Activated naive CD8-positive, alpha-beta T cell treated with anti-CD3 and anti-CD28 coated beads, Interleukin-2, amount 50 U/mL, for 16 hours (primary cell): ENCODE measurements at places on chromosomes 7 and 10.

GRCh38 chr7:29970158-29970557 is 19.4 kb downstream of the SCRN1 start:
- DNase-seq, result no peak

- no peak for DNase-seq
Measured at GRCh38 chr10:11015446-11015934, 2.2 kb upstream of the CELF2 start.

GRCh38 chr10:53990799-53991238 is 810.2 kb downstream of the PCDH15 start:
- DNase-seq, result no peak

GRCh38 chr7:159096736-159097581 is 47.7 kb downstream of the VIPR2 start:
- DNase-seq, result no peak

- DNase-seq, result no peak
Measured at GRCh38 chr7:99504281-99504602, 220 bp upstream of the ZKSCAN5 start.

GRCh38 chr7:36855330-36855729 is 131.0 kb upstream of the AOAH start:
- no peak for DNase-seq

GRCh38 chr10:1571587-1572237 is 165.6 kb downstream of the ADARB2 start:
- DNase-seq, result no peak

GRCh38 chr7:131110297-131111080 is 217.2 kb upstream of the MKLN1 start:
- no peak for DNase-seq

DNA sequence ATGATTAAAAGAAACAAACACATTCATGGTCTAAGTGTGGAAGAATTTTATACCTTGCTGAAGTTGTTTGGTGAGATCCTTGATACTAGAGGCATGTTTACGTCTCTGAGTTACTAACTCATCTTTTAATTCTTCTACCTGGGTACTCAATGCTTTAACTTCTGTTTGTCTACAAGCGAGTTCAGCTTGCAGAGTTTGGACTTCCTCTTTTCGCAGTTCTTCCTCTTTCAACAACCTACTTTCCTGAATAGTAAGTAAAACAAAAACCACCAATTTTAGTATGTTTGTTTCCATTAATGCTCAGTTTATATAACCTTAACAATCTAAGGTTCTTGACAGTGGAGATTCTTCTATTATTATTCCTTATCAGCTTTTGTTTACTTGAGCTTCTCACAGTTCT is 42.9 kb downstream of the CCDC186 start:
- no peak for DNase-seq

DNA sequence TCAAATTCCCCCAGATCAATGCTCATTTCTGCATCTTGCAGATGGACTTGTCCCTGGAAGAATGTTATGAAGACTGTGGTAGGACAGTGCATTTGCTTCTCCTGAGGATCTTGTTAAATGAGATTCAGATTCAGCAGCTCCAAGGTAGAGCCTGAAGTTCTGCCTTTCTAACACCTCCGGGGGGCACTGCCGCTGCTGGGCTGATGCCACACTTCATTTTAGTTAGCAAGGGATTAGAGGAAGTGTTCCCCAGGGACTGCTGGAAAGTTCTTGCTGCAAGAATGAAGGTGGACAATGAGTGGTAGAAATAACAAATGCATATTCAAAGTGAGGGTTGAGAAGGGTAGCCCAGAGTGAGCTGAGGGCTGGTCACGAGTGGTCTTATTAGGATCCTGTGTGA is 434.3 kb upstream of the AKR1E2 start:
- DNase-seq, result no peak

GRCh38 chr7:51732116-51732515 is 415.5 kb upstream of the COBL start:
- no peak for DNase-seq

GRCh38 chr7:118079369-118079768 is 104.6 kb upstream of the LSM8 start:
- DNase-seq, result no peak

GRCh38 chr7:128053023-128053422 is 21.8 kb upstream of the LRRC4 start:
- no peak for DNase-seq

- no peak for DNase-seq
Measured at GRCh38 chr7:33643530-33643929, 261.8 kb upstream of the BMPER start.

GRCh38 chr10:103763374-103764202 is 91.8 kb downstream of the SH3PXD2A start:
- DNase-seq, result no peak

- DNase-seq, result no peak
Measured at GRCh38 chr7:98168904-98169621, 42.2 kb upstream of the BHLHA15 start.

GRCh38 chr10:116891208-116891607 is 41.9 kb downstream of the ENO4 start:
- no peak for DNase-seq

- DNase-seq, result no peak
Measured at GRCh38 chr10:42865716-42866114, 83.1 kb downstream of the BMS1 start.

DNA sequence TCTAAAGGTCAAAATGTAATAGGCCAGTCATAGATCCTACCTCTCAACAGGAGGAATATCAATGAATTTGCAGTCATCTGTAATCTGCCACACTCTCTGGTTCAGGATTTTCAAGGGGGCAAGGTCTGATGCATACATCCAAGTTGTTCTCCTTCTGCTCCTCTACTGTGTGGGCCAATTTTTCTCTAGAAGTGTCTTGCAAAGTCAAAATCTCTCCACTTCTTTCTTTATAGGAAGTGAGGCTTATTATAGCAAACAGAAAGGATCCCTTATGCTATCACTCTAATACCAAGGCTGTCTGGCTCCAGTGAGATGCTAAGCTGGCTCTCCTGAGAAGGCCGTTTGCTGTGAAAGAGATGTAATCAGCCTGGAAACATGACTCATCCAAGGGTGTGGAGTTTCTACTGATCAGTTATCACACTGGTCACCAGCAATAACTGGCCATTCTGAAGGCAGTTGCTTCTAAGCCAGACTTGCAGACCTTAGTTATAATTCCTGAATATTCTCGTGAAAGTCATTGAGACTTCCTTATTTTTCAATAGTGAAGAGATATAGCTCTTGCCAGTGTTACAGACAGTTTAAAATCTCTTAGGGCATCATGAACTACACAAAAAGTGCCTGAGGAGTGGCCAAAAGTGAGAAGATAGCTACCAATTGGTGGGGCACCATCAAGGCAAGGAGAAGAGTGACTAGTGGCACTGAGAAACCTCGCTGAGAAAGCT is 43.2 kb upstream of the LRGUK start:
- DNase-seq, result no peak

DNA sequence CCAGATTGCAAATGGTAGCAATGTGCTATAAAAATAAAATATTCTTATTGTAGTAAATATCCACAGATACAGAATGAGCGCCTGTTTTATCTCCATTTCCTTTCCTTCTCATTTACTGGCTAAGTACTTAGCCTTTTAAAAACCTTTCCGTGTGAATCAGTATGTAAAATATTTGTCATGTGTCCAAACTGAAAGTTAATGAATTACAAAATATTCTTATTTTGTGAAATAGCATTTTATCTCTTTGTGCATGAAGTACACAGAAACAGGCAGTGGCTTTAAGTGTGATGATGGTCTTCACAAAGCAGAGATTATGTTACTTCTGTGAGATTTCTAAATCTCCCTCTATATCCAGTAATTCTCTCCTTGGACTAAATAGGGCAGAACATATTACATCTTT is 56.7 kb upstream of the KIAA1217 start:
- no peak for DNase-seq

DNA sequence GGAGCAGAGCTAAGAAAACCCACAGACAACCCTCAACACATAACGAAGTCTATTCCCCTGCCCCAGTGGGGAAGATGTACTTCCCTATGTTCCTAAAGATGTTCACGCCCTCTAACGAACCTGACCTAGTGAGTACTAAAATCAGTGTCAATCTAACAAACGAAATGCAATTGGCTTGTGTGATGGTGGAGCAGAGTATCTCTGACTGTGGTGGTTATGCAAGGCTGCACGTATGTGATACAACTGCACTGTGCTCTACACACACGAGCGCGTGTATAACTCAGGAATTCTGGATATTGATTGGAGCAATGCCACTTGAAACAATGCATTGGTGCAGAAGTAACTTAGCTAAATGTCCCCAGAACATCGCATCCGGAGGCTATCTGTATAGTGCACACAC is 1.3 kb downstream of the ANKRD16 start:
- DNase-seq, result no peak

DNA sequence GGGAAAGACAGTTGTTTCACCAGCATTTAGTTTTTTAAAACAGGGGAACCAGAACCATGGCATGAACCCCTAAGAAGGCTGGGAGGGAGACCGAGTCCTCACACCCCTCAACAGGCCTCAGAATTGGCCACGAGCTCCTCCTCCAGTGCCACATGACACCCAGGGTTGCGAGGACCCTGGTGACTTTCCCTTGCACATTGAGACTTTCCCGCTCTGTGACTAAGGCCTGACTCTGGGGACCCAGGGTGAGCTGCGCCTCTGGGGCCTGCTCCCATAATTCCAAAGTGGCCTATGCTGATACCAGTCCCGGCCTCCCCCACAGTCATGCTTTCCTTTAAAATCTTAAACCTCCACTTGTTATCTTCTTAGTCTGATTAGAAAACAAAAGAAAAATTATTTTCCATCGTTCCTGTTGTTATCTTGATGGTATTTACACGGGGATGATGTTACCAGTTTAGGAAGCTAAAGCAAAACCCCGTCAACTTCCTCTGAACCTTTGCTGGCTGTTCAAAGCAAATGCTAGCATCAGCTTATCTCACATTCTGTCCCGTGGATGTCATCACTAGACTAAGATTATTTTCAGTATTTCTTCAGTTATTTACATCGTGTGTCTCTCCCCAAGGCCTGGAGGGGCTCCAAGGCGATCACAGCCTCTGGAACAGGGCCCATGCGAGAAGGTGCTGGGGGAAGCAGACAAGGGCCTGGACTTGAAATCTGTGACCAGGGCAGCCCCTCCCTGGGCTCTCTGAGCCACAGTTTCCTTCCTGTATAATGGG is 42.1 kb downstream of the FAM53B start:
- DNase-seq, result no peak

- DNase-seq, result no peak
Measured at GRCh38 chr7:121328508-121329190, at the start of gene WNT16. Gene WNT16, plus strand, starts transcription at chr7:121329000. Its CDS starts 293 bp downstream, at chr7:121329293.

DNA sequence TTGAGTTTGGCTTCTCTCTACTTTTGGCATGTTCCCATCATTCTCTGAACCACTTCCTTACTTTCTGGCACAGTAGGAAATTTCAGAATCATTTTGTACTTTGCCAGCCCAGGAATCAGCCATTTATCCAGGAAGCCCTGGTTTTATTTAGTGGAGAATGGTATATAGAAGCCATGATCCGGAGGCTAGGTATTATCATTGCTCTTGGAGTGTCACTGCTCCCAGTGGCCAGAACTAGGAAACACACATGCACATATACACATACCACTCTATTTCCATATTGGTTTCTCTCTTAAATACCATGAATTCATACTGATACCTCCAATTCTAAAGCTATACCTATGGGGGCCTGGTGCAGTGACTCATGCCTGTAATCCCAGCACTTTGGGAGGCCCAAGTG is 36.3 kb downstream of the SUFU start:
- DNase-seq, result no peak

DNA sequence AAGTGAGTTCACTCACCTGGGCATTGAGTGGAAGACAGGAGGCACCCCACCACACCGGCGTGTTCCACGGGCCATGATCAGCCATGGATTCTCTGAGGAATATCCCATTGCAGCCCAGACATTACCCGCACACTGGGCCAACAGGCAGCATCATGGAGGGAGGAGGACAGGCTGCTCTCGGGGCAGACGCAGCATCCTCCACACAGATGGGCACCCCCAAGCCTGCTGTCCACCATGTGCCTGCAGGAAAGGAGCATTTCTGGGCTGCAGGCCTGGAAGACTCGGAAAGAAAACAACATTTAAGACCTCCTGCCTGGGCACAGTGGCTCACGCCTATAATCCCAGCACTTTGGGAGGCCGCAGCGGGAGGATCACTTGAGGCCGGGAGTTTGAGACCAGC is 71.0 kb upstream of the SH2B2 start:
- no peak for DNase-seq

DNA sequence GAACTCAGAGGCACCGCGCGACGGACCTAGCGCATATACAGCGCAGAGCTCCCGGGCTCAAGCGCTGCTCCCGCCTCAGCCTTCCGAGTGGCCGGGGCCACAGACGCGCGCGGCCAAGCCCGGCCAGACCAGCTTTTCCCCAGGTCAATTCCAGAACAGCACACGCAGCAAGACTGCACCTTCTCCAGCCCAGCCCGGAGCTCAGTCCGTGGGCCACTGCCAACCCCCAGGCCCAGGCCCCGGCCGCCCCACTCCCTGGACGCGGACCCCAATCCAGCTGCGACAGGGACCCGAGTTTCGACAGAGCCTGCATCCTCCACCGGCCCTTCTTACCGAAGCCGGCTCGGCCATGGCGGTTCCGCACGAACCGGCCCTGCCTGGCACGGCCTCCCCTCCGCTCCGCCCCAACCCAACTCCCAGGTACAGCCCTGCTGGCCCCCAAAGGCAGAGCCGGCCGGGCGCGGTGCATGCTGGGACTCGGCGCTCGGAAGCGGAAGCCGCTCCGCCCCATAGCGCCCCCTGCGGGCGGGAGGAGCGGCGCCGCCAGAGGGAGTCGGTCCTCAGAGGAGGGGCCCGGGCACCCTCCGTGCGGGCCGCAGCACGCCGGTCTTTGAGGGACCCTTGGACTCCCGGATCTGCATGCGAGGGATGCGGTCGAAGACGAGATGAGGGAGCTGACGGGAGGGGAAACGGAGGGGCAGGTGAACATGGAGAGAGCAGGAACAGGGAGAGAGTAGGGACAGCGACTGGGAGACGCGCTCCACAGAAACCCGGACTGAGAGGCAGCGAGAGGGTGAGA is at the start of gene ZNF425:
Gene ZNF425, minus strand, starts transcription at position 462 of the 799 bp plus-strand sequence. Its CDS starts 111 bp downstream, at position 351.
- DNase-seq, result peak; percentile 90

DNA sequence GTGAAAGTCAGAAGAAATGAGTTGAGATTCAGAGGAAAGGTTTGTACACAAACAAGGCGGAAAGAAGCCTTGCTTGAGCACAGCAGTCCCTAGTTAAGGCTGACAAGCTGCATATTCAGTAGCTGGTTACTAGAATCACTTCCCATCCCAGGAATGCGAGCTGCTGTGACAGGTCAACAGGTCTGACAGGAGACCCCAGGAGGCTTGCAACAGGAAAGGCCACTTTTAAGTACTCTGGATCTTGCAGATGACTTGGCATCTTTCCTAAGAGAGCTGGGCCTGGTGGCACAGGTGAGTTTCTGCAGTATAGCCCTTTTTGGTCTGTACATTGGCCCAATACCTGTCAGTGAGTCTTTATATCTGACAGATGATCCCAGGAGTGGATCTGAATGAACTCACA is 35.7 kb upstream of the UNC5B start:
- no peak for DNase-seq

- DNase-seq, result no peak
Measured at GRCh38 chr7:124162667-124163066, 129.8 kb upstream of the TMEM229A start.

DNA sequence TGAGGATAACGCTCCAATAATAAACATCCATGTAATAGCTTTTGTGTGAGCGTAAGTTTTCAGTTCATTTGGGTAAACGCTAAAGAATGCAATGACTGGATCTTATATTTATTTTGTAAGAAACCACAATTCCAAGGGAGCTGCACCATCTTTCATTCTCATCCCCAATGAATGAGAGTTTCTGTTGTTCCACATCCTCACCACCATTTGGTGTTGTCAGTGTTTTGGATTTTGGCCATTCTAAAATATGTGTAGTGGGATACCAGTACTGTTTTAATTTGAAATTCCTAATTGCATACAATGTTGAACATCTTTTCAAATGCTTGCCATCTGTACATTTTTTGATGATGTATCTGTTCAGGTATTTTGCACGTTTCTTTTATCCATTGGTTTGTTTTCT is 50.9 kb upstream of the SEMA3D start:
- no peak for DNase-seq
